ENCODE measurements at places on chromosomes 11 and 22.
A peak's percentile ranks its signal among the peaks of the same experiment; 100 is the strongest.

GRCh38 chr11:9573775-9574621 is 528 bp downstream of the WEE1 start:
- no peak for DNase-seq

DNA sequence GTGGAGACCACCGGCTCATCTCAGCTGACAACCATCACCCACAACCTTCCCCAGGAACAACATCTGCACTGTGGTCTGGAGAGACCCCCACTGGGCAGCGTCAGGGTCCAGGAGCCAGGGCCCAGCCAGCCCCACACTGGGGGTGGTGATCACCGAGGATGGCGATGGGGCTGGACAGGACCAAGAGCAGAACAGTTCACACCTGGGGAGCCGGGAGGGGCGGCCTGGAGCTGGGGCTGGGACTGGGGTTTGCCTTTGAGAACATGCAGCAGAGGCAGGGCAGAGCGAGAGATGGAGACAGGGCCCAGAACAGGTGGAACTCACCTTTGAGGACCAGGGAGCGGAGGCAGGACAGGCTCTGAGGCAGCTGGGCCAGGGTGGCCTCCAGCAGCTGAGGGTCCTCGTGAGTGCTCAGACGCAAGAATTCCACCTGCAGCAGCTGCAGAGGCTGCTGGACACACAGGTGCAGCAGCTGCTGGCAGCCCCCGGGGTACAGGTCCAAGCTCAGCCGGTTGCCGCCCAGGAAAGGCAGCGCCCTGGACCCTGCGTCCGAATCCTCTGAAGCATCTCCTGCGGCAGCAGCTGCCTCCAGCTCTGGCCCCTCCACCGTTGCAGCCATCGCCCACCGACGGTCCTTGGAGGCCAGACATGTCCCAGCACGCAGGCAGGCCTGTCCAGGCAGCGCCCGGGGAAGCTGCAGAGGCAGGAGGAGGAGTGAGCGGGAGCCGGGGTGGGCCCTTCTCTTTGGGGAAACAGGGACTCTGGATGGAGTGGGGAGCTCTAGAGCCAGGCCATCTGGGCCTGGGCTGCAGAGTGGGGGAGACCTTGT is 1.0 kb downstream of the PIDD1 start:
- no peak for DNase-seq

- no peak for DNase-seq
Observed at GRCh38 chr11:97110376-97110775, 720.6 kb downstream of the JRKL start.

DNA sequence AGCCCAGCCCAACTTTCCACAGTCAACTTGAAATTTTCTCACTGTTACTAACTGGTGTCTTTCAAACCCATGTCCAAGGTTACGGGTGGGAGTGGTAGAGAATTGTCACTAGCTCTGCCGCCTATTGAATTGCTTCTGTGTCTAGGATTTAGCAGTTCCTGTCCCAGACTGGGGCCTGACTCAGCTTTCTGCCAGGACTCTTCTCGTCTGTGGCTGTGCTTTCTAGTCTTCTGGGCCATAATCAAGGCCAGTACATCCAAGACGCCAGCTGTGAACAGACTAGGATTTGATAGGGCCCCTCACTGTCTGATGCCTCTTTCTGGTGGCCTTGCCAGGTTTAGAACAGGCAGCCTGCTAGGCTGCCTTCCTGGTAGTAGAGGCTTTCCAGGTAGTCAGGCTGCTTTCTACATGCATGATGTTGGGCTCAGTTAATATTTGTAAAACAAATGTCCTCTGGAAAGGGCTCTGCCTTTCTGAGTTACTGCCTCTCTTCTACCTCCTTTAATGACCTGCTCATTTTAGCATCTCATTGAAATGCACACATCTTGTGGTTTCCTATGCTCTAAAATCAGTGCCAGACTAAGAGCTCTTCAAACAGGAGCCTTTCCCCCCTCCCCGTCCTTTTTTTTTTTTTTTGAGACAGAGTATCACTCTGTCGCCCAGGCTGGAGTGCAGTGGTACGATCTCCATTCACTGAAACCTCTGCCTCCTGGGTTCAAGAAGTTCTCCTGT is 13.1 kb upstream of the HIKESHI start:
- DNase-seq: no peak

DNA sequence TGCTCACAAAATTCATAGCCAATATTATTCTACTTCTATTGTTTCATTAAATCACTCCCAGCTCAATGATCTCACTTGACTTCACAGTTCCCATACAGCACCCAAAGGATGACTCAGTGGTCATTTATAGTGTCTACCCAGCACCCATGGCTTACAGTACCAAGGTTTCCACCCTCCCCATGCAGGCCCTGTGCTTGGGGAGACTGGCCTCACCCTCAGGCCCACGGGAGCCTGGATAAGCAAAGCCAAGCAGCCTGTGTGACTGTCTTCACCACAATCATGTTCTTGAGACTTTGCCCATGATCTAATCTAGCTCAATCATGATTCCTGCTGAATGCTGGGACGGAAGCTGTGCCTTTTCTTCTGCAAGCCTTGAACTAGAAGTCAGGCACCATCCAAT is 97.6 kb downstream of the SLC36A4 start:
- peak; percentile 33 for DNase-seq

DNA sequence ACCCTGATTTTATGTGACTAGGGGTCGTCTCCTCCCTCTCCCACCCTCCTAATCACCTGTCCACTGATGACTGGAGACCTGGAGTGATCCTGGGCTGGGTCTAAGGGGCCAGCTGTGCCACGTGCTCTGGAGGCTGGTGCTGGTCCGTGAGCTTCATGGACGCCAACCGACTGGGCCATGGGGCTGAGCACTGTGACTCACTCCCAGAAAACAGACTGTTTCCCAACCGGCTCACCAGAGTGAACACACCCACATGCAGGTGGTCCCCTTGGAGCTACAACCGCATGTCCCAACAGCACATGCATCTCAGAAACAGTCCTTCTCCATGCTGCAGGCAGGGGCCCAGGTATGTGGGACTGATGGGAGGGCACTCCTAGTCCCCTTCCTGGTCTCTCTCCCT is 14.0 kb upstream of the LMO1 start:
- DNase-seq: no peak

DNA sequence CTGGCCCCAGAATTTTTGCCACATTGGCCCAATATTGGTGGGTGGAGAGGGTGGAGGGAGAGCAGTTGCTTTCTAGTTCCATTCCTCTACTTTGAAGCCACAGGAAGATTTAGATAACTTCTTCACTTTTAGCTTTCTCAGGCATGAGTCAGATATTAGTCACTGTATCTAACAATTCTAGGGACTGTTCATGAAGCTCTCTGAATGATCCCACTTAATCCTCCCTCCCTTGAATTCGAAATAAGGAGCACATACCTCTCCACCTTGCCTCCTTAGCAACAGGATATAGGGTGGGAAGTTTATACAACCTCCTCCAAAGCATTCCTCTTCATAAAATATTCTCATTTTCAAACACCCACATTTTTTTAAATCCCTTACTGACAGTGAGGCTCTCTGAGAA is 13.5 kb downstream of the FSHB start:
- DNase-seq: peak; percentile 37

DNA sequence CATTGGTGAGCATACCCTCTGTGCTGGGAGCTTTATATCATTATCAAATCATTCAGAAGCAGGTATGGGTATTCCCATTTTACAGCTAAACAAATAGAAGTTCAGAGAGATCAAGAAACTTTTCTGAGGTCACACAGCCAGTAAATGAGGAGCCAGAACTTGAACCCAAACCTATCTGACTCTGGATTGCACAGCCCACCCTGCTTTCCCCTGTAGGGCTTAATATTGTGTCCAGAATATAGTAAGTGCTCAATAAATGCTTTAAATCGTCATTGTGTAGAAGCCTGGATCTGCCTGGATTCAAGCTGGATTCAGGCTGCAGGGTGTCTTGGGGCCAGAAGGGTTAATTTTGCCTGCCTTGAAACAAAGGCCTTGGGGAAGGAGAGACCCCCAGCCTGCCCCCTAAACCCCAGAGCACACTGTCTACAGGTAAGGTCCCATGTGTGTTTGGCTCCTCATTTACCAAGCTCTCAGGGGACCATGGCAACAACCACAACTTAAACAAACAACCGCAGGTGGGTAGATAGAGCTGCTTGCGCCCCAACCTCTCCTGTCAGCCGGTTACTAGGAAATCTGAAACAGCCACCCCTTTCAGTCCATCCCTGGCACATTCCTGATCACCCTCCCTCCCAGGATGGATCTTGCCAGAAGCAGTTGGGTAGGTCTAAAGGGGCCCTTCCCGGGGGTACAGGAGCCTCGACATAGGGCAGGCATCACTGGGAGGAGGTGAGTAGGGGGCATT is 3.0 kb upstream of the SEC14L3 start:
- DNase-seq: peak; percentile 5
